Stimulated activated CD4-positive, alpha-beta T cell treated with anti-CD3 and anti-CD28 coated beads, Interleukin-2, amount 100 ng/mL, for 4 hours (primary cell): ENCODE measurements at places on chromosomes 3 and 15.

GRCh38 chr15:60554494-60554893 is 75.6 kb upstream of the ICE2 start:
- DNase-seq, result no peak

- no peak for DNase-seq
Measured at GRCh38 chr3:33278163-33278562, 921 bp downstream of the FBXL2 start.

GRCh38 chr3:9485248-9485647 is 68.4 kb downstream of the LHFPL4 start:
- DNase-seq, result no peak

DNA sequence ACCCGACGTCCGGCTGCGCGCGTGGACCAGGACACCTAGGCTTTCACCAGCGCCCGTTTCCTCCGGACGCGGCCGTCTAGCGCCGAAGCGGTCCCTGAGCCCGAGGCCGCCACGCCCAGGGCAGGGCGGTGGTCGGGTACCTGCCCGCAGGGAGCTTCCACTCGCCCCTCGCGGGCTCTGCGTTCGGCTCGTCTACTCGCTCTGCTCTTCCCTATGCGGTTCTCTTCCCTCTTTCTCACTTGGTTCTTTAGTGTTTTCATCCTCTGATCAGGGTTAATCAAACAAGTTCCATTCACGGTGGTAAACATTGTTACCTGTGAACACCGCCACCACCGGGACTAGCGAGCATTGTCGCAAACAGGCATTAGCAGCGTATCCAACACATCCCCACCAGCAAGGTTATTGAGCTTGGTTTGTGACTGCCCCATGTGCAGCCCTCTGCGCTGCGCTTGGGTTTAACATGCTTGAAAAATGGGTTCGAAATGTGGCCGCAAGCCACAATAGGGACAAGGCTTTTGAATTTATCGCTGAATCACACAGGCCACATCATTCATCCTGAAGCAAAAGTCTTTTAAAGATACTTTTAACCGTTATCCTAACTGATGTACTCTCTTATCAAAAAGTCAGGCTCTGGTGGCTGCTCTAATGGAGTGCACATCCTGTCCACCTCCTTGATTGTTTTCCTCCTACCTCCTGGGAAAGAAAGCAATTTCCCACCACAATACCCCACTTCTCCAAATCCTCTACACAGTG is 843 bp upstream of the CD47 start:
- peak; percentile 41 for DNase-seq

DNA sequence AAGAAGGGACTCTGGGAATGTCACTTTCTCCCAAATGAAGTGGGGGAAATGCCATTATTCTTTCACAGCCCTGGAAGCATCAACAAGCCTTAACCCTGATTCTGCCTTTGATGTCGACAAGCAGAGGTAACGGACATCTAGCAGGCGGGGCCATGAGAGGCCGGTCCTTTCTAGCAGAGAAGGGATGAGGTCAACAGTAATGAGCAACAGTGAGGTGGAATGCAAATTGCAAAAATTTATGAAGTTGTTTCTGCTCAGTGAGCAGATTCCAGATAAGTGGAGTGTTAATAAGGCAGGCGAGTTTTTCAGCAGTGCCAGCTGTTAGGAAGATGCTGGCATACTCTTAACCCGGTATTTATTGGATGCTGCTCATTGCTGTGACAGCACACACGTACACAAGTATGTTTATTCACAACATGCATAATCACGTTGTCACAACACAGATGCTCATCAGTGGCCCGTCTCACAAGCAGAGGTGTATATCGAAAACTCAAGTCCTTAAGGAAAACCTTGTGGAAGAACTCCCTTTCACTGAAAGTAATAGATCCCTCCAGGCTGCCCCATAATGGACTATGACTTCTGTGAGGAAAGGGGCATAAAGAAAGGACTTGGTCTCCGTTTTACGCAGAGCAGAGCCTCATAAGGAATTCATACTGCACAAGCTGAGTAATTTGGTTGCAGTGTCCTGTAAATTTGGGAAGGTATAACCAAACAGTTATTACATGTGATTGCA is 329.0 kb downstream of the IGSF11 start:
- DNase-seq, result no peak

- DNase-seq, result no peak
Measured at GRCh38 chr15:41501191-41501917, 7.7 kb downstream of the ITPKA start.

GRCh38 chr3:81872566-81872965 is 111.1 kb upstream of the GBE1 start:
- DNase-seq, result no peak
